CD4-positive, alpha-beta T cell treated with Interleukin-15 for 4 hours (primary cell): ENCODE measurements at places on chromosomes 6 and 20.

GRCh38 chr6:43477235-43478007 is at the start of gene TJAP1:
TJAP1 (plus strand) TSS chr6:43477570; CDS start chr6:43499002, 21,432 bp downstream.
- DNase-seq: peak; percentile 94

DNA sequence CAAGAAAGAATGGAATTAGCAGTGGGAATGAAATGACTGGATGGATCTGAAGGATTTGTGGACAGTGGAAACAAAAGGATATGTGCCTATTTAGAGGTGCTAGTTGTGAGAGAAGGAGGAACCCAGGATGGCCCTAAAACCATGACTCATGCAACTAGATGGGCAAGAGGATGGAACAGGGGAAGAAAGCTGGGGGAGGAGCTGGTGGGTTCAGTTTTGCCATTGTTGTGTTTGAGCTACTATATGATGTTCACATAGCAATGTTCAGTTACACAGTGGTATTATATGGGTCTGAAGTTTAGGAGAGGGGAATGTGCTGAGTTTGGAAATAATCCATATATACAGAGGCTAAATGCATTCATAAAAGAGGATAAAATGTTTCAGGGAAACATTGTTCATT is 125.7 kb upstream of the SSTR4 start:
- no peak for DNase-seq

- no peak for DNase-seq
Observed at GRCh38 chr20:14406495-14406894, 69.1 kb upstream of the FLRT3 start.

- DNase-seq: no peak
Observed at GRCh38 chr20:19456595-19457395, 244.4 kb downstream of the SLC24A3 start.

DNA sequence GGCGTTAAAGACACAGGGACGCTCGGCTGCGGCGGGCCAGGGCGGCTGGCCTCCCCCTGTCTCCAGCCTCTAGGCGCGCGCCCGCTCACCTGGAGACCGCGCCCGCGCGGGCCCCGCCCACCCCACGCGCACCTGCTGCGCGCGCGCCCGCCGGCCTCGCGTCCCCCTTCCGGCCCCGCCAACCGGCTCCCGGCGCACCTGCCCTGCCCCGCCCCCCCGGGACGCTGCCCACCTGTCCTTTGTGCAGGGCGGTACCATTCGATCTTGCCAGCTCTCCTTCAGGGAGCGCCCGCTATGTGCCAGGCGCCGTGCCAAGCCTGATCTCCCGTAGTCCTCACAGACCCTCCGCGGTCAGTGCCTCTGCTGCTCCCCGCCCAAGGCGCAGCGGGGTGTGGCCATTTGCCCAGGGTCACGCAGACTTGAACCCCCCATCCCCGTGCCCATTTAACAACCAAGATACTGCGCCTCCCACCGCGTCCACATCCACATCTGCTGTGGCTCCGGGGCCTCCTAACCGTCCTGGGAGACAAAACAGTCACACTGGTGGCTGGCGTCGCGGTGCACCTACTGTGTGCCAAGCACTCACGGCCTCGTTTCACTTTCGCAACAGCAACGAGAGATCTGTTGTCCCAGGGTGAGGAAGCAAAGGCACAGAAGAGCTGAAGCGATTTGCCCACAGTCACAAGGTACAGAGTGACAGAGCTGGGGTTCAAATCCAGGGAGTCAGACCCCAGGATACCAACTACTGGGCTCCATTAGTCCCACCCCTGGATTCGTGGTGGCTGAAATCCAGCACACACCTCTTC is 48.1 kb downstream of the NOL4L start:
- DNase-seq: peak; percentile 70

DNA sequence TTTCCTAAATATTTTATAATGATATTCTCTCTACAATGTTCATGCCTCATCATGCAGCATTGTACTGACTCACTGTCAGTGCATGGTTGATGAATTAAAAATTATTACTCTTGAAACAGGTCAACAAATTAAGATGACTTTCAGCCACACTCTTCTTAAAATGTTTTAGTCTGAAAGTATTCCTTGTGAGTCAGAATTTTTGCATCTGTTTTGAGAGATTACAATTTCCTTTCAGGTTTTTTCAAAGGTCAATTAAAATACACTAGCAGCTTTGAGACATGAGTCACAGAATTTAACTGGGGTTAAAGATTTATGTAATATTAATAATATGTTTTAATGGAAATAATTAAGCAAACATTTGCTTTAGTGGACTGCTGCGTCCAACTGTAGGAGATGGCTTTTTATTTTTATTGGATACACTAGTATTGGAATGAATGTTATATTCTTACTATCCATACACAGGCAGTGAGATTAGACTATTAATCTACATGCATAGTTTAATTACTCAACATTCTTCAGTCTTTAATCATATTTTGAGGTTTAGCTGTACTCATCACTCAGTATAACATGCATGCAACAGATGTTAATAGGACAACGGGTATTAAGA is 9.7 kb downstream of the COL12A1 start:
- DNase-seq: no peak

DNA sequence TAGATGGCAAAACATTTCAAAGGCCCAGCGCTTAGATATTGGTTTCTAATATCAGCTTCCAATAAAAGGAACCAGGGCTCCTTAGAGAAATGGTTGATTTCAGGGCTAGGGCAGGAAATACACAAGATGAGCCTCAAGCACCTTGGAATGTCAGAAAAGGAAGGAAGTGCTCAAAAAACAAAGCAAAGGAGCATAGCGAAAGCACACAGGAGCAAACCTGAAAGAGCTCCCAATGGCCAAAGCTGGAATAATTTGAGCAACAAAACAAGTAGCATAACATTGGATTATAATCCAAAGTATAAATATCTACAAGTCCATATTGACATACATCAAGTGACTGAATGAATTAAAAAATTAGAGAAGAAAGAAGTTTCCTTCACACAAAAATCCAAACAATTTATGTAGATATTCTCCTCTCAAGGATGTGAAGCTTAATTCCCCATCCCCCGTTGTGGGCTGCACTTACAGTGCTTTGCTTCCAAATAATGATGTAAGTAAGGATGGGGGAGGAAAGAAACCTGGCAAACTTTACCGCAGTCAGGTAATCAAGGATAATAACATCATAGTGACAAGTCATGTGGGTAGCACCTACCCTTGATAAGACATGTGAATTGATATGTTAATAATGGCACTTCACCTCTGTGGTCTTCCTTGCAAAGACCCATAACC is 132.9 kb upstream of the DST start:
- DNase-seq: no peak

GRCh38 chr6:124054034-124054433 is 250.4 kb downstream of the NKAIN2 start:
- no peak for DNase-seq

GRCh38 chr6:17494177-17494576 is 100.8 kb downstream of the CAP2 start:
- DNase-seq: no peak
